ENCODE measurements at places on chromosomes 6 and 20.

DNA sequence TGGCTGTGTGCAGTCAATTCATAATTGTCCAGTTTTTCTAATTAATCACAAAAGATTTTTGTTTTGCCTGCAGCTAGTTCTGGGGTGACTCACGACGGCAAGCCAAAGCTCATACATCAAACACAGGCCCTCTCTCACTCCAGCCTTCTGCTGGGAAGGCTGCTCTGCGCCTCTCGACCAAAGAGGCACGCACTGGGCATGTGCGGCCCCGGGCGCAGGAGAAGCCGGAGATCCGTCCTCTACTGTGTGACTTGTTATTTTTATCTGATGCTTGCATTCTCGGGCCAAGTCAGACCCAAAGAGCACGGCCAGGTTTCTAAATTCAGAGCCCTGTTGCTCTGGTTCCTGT, 98.5 kb downstream of the TFAP2A start:
- DNase-seq = peak; percentile 79

- no peak for DNase-seq
These were observed 72.3 kb upstream of the IFNGR1 start for GRCh38 chr6:137291441-137291840.

DNA sequence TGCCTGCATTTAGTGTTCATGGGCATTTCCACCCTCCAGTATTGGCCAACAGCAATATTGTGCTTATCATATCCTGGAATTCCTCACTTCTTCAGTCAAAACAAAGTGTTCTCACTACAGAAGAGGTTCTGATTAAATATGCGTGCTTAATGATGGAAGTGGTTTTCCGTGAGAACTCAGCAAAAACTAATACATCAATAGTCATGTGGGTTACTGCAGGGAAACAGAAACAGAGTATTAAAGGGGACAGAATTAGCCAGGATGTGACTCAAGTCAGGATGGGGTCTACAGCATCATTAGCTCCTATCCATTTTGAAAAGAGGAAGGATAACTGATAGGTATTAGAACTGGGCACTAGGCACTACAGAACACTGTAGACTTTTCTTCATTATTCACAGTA, 384.6 kb downstream of the CDKAL1 start:
- DNase-seq = no peak

DNA sequence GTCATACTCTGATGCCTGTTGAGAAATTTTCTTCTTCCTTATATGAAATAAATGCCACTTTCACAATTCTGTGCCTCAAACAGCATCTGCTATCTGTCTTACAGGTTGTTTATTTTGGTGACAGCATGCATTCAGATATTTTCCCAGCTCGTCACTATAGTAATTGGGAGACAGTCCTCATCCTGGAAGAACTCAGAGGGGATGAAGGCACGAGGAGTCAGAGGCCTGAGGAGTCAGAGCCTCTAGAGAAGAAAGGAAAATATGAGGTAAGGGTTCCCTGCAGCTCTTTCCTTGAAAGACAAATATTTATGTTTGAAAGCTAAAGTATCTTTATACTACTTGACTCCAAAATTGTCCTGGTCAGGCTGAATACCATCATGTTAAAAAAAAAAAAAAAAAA, 15.8 kb downstream of the TSPYL4 start:
- no peak for DNase-seq

DNA sequence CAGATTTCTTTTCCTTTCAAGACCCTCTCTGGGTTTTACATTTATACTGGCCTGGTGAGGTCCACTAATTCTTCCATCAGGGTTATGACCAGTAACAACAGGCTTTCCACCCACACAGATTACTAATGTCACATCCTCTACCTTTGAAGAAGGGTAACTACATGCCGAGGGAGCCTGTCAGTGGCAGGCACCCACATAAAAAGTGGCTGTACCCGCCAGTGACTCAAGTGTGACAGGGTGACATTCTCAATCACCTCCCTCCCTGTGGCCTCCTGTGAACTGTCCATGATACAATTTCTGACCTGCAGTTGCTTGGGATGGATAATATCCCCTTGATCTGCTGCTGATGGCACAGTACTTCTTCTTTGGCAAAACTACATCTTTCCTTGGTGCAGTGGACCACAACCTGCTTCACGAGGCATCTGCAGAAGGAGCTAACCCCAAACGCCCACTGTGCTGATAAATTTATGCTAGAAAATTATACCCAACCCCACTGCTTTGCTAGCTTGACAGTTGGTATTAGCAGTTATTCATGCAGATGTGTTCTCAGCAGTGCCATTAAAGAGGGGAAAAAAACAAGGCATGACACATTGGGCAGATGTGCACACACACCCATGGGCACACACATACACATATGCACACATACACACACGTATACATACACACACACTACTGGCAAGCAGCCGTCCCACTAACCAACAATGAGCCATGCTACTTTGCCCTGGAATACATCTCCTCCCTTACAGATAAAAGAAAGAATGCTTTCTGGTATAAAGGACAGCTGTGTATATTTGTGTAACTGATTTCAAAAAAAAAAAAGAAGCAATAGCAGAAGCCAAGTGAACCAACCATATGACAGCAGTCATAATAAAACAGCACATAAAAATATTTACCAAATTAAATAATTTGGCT, 20.8 kb downstream of the GFOD1 start:
- no peak for DNase-seq

DNA sequence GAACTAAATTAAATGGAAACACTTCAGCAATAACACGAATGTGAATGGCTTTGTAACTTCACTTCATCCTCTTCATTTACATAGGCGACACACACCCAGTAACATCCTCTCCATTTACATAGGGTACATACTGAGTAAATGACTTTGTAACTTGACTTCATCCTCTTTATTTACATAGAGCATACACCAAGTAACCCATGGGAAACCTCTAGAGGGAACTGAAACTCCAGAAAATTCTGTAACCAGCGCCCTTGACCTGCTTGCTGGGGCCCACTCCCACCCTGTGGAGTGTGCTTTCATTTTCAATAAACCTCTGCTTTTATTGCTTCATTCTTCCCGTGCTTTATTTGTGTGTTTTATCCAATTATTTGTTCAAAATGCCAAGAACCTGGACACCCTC, 81.6 kb upstream of the OPRM1 start:
- DNase-seq = no peak

- DNase-seq = no peak
These were observed 37.3 kb upstream of the TGM2 start for GRCh38 chr20:38202153-38202981.

GRCh38 chr20:5156675-5157448, 30.1 kb downstream of the CDS2 start:
- DNase-seq = peak; percentile 91

DNA sequence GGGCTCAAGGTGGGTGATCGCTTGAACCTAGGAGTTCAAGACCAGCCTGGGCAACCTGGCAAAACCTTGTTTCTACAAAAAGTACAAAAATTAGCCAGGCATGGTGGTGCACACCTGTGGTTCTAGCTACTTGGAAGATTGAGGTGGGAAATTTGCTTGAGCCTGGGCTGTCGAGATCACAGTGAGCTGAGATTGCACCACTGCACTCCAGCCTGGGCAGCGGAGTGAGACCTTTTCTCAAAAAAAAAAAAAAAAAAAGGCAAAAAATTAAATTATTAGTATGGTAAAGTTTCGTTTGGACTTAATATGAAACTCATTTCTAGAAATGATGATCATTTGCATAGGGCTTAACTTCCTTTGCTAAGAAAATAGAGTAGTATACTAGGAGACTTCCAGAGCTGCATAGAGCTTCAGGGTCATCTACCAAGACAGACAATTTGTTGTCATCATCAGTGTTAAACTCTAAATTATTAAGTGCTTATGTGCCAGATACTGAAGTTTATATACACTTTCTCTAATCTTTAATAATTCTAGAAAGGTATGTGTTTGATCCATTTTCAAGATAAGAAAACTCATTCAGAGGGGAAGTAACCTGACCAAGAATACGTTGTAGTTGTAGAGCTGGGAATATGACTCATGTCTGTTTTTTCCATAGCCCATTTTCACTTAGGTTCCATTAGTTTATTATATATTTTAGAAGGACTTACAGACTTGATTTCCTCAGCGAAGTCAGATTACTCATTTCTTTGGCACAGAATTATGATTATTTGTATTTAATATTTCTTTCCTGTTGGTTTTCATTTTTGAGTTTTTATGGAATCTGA, 84.5 kb downstream of the SLC16A10 start:
- no peak for DNase-seq

DNA sequence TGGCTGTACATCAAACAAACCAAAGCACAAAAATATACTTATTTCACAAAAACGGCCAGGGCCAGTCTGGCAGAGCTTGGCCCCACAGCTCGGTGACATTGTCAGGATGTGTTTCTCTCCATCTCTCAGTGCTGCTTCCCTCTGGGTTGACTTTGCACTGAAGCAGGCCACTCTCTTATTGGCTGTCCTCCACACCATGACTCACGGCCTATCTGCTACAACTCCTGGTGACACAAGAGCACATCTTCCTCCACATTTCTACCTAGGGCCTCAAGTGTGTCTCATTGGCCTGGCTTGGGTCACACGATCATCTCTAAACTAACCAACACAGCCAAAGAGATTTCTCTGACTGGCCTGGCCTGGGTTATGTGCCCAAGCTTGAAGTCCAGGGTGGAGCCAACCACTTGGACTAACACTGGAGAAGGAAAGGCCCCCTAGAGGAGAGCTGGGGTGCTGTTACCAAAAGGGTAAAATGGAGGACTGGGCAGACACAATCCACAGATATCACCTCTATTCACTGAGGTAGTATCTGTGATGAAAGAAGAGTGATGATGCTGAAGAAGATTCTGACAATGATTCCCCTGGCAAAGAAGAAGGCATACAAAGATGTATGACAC, 159.8 kb upstream of the TSHZ2 start:
- no peak for DNase-seq

DNA sequence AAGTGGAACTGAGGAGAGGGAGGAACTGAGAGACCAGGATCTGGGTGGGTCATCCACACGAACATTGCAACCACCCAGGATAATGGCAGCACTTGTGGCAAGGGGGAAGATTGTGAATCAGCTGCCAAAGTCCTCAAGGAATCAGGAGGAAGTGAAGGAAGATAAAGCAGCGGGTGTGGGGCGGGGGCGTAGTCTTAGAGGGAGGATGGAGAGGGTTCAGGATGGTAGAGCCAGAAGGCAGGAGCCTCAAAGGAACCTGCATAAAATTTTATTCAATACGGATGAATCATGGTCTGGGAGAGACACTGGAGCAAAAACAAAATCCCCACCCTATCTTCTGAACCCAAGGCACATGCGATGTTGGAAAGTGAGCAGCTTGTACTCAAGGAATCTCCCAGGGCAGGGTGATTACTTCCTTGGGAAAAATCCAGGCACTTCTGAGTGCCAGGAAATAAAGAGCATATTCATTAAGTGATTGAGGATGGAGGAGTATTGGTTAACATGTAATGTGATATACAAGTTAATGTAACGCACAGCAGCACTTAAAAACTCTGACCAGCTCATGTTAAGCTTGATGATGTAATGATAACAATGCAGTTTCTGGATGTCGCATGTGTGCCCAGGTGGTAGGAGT, 82.0 kb upstream of the B3GAT2 start:
- DNase-seq = no peak

DNA sequence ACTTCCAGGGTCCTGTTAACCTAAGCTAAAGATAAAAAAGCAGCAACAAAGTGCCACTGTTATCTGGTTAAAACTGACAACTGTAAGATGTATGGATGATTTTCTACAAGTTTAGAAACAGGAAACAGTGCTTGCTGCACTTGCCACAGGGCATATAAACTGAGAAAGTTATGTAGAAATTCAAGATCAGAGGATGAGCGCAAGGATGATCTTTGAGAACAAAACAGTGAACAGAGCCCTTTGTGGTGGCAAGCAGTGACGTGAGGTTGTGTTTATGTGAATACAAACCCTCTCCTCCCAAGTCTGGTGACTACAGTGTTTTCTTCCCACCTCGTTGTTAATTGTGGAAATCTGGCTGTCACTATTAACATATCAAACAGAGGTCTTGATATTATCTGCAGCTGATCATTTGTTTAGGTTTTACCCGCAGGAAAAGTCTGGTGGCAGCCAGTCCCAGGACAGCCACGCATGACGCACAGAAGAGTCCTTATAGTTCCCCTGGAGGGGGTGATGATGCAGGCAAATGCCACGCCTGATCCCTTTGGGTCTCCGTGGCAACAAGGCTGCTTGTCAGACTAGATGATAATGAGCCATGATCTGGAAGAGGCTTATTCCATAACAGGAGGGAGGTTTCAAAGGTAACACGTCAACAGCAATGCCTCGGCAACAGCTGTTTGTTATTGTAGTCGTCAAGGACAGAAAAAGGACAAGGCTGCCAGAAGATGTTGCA, 43.1 kb upstream of the TNFAIP3 start:
- no peak for DNase-seq

- no peak for DNase-seq
These were observed 62.3 kb downstream of the RIPOR3 start for GRCh38 chr20:50628853-50629669.
